ENCODE measurements at places on chromosomes 16 and 17. TPM values are rescaled to one million over a fixed set of nuclear protein-coding genes. Genes with fewer than 3 reads are reported as not detected.
A peak's percentile ranks its signal among the peaks of the same experiment; 100 is the strongest.

DNA sequence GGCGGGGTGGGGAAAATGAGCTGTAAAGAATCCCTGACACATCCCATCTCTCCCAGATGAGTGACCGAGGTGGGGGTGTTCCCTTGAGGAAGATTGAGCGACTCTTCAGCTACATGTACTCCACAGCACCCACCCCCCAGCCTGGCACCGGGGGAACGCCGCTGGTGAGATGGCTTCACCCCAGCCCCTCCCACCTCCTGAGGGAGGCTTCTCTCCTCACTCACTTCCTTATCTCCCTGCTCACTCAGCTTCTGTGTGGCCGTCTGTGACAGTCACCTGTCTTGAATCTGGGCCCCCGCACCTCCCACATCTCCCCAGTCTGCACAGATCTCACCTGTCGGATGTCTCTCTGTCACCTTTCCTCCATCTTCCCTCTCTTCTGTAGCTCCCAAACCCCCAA, 13.4 kb downstream of the PDK2 start:
- H3K4me3 ChIP-seq, result no peak overlapping the region
- no peaks in the 10 kb centered on the region for H3K27me3 ChIP-seq
- H3K36me3 ChIP-seq, result peaks cover 62% of the 10 kb centered on the region
- no peaks in the 10 kb centered on the region for H3K4me1 ChIP-seq
- no peak for DNase-seq

PRAC2 gene
- total RNA-seq, result not detected

GRCh38 chr16:13983625-13984024, 63.7 kb downstream of the ERCC4 start:
- DNase-seq, result no peak
- no peak overlapping the region for H3K27ac ChIP-seq
- H3K36me3 ChIP-seq, result no peaks in the 10 kb centered on the region
- no peaks in the 10 kb centered on the region for H3K4me1 ChIP-seq
- no peaks in the 10 kb centered on the region for H3K27me3 ChIP-seq
- no peak overlapping the region for H3K4me3 ChIP-seq

DNA sequence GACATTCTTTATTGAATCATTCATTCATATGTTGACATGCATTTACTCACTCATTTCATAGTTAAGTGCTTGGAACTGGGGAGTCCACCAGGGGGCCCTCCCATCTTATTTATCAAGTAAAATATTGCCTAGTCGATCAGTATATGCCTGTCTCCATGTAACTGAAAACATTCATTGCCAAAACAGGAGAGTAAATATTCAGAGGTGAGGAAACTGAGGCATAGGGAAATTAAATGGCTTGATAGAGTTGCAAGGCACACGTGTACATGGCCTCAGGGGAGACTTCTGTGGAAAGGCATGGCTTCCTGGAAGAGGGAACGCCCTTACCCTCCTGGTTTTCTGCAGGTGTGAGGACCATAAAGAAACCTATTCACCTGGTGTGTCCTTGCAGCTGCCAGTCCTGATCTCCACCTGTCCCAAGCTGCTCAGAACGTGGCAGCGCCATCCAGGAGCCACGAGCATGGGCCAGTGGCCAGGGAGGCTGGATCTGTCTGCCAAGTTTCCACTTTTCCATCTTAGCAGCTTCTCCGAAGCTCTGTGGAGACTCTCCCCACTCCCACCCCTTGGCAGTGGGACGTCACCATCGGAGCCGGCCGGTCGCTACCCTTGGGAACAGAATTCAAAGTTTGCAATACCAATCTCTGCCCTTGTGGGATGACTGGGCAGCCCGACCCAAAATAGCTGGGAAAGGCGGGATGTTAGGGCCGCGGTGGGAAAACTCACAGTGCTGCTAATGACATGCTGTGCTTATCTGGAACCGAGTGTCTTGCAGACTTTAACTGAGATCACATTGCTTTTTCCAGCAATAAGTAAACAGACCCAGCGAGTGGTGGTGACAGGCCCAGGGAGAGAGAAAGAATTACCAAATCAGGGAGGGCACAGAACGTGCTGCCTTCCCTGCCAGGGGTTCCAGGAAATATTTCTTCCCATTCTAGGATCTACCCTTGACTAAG, 4.1 kb upstream of the C1QTNF1 start:
- H3K4me1 ChIP-seq, result no peaks in the 10 kb centered on the region
- H3K36me3 ChIP-seq, result no peaks in the 10 kb centered on the region
- peak; percentile 92 for DNase-seq
- no peaks in the 10 kb centered on the region for H3K27me3 ChIP-seq
- no peak overlapping the region for H3K4me3 ChIP-seq

All from right atrium auricular region (tissue), 2 donors.